AG04450 (cell line): ENCODE measurements at places on chromosomes 11 and 22. TPM values are rescaled to one million over a fixed set of nuclear protein-coding genes. Genes with fewer than 3 reads are reported as not detected.

Gene CD248
- polyA plus RNA-seq, result 105 and 128 TPM in 2 replicates

Gene ACR
- not detected in 2 replicates for polyA plus RNA-seq

Gene SLC25A18
- not detected in 2 replicates for polyA plus RNA-seq

Gene GRK3
- polyA plus RNA-seq, result 0.52 and 0.72 TPM in 2 replicates

Gene GVQW3
- polyA plus RNA-seq, result 1.6 and 1.7 TPM in 2 replicates

Gene TSSK2
- not detected in 2 replicates for polyA plus RNA-seq

Gene ZDHHC24
- 6.2 and 6.8 TPM in 2 replicates for polyA plus RNA-seq

Gene OR51B4
- 0.67 and 0.82 TPM in 2 replicates for polyA plus RNA-seq

Gene SH3BP1
- polyA plus RNA-seq, result 8.4 and 11.3 TPM in 2 replicates

GRCh38 chr11:844693-845644 lies 2.3 kb downstream of the TSPAN4 start:
- peak; percentile 71 for DNase-seq

DNA sequence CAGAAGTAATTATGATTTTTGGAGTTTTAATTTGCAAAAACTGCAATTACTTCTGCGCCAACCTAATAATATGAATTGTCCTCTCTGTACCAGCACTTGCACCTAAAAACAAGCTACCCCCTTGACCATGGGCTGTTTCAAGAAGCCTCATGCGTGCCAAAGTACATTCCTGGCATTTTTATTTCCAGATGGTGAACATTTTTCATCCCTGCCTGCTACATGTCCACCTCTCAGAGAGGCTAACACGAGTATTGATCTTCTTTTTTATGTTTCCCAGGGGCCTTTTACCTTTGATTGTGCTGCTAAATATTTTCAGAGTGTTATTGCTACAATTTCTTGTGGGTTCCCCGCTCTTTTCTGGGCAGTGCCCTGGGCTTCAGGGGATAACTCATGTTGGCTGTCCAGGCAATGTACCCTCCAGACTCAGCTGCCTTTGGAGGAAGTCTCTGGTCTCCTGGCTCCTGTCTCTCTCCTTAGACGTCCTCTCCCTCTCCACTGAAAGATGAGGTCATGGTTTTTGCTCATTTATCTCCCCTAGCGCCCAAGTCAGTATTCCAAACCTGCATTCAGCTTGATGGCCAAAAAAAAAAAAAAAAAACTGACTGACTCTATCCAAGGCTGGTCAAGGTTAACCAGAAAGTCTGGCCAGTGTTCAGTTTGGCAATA lies 86.2 kb upstream of the ASPHD2 start:
- no peak for DNase-seq

DNA sequence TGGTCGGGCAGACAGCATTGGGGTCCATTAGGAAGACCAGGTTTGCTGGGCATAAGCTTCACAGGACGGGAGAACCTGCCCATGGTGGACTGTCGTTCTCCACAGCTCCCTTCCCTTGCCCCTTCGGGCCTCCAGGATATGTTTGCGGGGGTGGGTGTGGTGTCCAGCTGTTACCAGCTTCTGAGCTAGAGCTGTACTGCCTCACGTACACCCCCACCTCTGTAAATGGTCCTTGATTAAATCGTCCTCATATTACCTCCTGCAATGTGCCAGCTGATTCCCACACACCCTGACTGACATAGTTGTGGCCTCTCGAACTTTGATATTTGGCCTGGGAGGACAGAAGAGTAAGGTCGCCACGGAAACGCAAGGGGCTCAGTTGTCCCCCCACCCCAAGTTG lies 16.2 kb upstream of the BCR start:
- no peak for DNase-seq

GRCh38 chr11:6932145-6932544 lies 5.9 kb downstream of the ZNF215 start:
- DNase-seq, result no peak

DNA sequence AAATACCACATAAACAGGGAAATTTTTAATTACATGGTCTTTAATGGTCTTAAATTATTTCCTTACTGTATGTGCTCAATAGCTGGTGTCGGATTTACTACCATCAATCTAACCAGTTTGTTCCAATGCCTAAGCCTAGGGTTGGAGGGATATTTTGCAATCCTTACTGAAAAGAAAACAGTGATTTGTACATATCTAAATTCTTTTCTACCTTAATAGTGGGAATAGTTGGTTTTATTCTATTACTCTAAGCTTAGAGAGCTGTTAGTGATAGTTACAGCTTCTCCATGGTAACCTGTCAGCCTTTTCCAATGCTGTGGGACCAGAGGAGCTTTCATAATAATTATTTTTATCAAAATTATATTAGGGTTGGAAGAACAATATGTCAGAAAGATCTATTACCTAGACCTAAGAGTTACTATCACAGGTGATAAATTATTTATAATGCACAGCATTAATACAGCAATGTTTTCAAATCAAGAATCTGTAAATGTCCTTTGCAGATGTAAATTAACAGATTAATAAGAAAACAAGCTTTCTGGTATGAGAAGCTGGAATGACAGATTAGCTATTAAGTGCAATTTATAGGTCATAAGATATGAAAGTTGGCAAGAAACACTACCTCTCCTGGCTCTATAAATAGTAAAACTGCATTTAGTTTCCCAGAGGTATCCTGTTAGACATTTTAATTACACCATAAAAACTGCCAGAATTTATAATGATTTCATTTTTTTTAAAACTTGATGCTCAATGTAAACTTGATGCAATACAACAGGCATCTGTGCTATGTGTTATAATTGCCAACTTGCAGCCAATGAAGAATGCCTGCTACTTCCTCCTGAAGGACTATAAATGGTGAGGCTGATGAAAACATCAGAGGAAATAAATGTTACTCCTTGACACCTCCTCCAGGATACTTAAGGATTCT lies 262.0 kb upstream of the PITPNB start:
- DNase-seq, result no peak

DNA sequence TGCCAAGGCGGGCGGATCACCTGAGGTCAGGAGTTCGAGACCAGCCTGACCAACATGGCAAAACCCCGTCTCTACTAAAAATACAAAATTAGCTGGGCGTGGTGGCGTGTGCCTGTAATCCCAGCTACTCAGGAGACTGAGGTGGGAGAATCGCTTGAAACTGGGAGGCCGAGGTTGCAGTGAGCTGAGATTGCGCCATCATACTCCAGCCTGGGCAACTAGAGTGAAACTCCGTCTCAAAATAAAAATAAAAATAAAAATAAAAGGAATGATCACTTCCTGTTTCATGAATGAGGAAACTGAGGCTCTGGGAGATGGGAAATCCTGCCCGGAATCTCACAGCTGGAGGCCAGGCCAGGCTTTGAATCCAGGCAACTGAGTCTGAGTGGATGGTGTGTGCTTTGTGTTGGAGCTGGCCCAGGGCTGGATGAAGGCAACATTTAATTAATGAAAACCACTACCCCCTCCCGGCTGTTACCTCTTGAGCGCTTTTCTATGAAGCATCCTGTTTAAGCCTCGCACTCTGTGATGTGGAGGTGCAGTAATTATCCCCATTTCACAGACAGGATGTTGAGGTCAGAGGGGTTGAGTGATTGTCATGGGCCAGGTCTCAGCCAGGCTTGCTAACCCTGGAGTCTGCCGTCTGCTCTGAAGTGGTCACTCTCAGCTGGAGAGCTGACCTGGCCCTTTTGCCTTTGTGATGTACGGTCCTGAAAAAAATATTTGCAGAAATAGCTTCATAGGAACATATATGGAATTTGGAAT lies 27.8 kb downstream of the LRP5 start:
- DNase-seq, result no peak

DNA sequence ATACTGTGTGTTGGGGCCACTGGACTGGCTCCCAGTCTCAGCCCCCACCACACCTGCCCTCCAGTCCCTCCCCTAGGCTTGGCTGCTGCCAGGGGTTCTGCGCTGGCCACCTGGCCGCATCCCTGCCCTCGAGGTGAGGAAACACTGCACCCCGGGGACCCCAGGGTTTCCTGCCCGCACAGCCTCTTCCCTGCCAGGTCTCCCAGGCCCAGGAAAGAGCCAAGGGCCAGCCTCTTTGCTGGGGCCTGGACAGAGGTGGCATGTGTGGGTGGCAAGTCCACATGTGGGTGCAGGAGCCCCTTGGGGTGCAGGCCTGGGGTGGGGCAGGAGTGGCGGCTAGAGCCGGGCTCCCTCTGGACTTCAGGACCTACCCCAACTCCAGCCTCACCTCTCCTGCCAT lies 2.5 kb downstream of the EPS8L2 start:
- no peak for DNase-seq

DNA sequence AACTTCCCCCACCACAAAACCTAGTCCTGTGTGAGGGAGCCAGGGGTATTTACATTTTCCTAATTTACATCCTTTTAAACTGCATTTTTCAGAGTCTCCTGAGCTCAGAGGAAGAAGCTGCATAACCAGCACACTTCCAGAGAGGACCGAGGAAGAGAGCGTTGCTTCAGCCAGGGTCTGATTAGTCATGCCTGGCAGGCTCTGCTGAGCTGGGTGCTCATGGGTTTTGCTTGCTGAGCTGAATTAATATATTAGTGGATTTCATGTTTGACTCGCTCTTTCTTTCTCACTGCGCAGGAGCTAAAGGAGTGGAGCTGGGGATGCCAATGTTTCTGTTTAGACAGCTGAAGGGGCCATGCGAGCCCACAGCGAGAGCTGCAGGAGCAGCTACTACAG lies 539.3 kb upstream of the B3GAT1 start:
- DNase-seq, result peak; percentile 41

DNA sequence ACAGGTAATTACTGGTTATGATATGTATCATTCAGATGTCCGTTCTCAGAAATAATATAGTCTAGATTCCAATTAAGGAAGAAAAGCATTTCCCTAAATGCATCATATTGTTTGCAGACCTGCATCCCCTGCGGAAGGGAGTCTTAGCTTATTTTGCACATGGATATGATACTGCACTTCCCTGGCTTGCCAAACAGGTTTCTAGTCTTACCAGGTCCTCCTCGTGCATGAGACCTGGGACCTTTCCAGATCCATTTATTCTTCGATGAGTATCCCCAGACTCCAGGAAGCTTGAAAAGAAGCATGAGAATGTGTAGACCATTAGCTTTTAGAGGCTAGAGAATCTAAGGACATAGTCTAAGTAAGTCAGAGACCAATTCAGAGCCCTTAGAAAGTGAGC lies 30.6 kb downstream of the CYB5R2 start:
- DNase-seq, result no peak

GRCh38 chr11:35057926-35058668 lies 80.9 kb upstream of the CD44 start:
- no peak for DNase-seq

DNA sequence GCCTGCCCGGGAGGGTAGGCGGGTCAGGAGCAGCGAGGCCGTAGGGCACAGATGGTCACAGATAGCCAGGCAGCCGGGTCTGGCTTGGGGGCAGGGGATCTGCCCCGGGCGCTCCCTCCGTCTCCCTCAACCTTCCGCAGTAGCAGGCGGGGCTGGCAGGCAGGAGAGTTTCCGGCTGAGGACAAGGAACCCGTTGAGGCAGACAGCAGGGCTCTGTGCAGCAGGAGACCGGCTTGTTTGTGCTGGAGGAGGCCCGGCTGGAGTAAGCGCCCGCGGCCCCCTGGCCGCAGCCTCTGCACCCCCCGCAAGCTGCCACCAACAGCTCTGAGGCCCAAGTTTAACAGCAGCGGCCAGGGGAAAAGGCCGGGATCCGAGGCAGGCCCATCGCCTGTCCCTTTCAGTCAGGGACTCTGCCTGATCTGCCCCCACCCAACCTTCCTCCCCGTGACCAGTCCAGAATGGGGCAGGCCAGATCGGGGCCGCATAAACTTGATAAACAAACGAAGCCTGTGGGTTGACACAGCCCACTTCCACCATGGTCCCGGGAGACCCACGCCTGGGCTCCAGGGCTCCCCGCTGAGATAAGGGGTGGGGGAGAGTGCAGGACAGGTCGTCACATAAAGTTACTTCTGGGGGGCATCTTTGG lies 13.6 kb downstream of the SCARF2 start:
- no peak for DNase-seq

DNA sequence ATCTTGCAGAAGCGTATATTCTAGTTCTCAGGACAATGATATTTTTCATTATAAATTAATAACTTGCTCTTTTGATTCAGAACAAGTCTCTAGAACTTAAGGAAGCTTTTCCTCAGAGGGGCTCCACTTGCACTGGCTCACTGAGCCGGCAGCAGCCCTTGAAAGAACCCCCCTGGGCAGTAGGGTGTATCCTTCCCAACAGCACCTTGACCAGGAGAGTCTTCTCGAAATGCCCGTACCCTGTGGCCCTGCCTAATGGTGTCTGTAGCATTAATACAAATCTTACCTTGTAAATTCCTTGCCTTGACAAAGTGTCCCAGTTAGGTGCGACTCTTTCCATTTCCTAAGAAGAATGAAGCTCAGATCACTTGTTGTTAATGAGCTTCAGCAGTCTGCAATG lies 13.5 kb downstream of the PSMD13 start:
- no peak for DNase-seq

- no peak for DNase-seq
These were observed 48.6 kb downstream of the C11orf91 start for GRCh38 chr11:33651990-33652389.

GRCh38 chr11:133705074-133705648 lies 140.2 kb downstream of the SPATA19 start:
- DNase-seq, result no peak

DNA sequence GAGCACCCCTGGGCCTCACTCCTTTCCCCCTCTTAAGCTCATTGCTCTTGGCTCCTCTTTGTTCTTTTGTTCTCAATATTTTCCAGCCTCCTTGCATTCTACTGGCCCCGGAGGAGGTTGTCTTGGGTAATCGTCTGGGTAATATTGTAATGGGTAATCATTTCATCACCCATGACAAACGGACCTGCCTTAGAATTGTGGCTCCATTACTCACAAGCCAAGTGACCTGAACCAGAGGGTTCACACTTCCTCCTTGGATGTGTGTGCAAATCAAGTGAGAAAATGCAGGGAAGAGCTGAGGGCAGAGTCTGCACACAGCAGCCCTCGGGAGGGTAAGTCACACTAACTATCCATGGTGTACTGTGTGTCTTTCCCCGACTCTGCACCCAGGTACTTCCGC lies 305.0 kb downstream of the BUD13 start:
- no peak for DNase-seq

DNA sequence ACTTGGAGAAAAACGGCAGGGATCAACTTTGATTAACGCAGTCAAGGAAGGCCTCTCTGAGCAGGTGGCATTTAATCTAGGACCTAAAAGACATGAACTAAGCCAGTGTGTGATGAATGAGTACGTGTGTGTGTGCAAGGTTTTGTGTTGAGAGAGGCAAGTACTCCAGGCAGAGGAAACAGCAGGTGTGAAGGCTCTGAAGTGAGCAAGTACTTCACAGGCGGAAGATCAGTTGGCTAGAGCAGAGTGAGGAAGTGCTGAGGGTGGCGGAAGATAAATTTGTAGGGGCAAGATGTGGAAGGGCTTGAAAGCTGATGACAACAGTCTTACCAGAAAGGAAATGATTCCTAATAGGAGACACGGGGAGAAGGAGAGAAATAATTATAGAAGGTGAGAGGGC lies 6.8 kb downstream of the APIP start:
- DNase-seq, result no peak

- peak; percentile 33 for DNase-seq
These were observed 18.5 kb downstream of the SPECC1L start for GRCh38 chr22:24289114-24289513.

DNA sequence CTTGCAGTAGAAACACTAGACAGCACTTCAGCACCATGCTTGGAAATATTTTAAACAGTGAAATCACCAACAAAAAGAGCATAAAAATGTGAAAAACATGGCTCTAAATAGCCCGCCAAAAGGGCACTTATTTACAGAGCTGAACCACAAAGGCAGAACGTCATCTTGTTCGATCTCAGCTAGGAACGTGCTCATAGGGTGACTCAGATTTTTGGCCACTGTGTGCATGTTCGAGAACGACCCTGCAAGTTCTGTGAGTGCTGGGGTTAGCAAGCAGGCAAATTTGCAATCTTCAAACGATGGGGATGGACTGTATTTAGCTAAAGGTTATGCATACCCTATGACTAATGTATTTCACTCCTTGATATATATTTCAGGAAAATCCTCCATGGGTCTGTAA lies 30.6 kb downstream of the OR2AT4 start:
- no peak for DNase-seq
